GM12865 (cell line): ENCODE measurements at places on chromosomes 13 and 19.

DNA sequence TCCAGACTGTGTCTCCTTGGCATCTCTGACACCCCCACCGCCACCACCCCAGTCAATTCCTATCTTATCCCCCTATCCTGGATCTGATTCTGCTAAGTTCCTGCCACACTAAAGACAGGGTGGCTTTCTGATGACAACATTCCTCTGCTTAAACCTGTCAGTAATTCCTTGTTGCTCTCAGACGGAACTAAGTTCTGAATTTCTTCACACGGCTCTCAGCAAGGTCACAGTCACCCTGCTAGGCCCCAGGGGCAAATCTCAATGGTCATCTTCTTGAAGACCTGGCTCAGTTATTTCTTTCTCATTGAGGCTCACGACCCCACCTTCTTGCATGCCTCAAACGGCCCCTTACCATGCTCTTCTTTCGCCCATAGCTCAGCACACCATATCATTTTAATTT is 7.6 kb downstream of the ALOX5AP start:
- DNase-seq, result no peak

GRCh38 chr13:47945738-47946137 is 55.3 kb downstream of the SUCLA2 start:
- DNase-seq, result no peak

DNA sequence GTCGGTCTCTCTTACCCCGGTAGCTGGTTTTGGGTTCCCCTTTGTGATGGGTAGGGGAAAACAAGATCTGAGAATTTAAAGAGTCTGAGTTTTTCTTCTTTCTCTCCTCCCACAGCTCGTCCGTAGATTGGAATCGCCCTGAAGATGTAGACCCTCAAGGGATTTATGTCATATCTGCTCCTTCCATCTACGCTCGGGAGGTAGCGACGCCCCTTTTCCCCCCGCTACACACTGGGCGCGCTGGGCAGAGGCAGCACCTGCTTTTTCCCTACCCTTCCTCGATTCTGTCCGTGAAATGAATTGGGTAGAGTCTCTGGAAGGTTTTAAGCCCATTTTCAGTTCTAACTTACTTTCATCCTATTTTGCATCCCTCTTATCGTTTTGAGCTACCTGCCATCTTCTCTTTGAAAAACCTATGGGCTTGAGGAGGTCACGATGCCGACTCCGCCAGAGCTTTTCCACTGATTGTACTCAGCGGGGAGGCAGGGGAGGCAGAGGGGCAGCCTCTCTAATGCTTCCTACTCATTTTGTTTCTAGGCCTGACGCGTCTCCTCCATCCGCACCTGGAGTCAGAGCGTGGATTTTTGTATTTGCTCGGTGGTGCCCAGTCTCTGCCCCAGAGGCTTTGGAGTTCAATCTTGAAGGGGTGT is 7.1 kb upstream of the SELENOV start:
- no peak for DNase-seq

- DNase-seq, result no peak
These were observed 15.4 kb upstream of the MAP3K10 start for GRCh38 chr19:40175820-40176219.

DNA sequence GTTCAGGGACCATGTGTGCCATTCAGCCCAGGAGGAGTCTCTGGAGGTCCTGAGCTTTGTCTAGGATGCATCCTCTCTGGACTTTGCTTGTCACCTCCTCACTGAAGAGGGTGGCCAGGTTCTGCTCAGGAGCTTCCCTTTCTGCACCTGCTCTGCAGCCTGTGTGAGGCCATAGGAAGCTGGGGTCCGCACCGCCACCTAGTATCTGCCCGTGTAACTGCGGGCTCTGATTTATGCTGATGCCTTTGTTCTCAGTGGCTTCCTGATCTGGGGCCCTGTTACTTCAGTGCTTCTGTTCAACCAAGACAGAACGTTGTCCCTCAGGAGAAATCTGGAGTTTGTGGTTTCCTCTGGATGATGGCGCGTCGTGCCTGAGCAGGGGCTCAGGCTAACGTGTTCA is 15.5 kb downstream of the ZNF610 start:
- DNase-seq, result no peak

DNA sequence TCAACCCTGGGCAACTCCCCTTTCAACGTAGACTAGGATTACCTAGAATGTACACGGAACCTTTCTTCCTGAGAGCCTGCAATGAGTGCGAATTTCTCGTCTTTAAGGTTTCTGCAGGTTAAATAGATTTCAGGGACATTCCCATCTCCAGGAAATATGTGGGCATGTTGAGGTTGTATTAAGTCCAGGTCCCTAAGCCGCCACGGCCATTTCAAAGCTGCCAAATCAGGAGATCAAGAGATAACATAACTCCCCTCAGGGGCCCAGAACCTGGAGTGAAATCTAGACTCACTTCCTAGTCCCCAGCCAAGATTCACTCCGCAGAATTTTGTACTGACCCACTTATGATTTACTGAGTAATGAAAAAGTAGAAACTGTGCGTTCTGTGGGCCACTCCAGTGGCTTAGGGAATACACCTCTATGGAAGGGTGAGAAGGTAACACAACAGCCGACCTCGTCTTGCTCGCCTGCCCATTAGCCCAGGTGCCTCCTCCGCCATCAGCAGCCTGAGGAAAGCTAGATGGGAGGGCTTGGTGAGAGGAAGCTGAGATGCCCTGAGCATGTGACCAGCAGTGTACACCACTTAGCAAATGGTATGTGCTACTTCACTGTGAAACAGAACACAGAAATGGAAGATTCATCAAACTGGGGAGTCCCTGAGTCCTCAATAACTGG is 98.5 kb upstream of the SOX1 start:
- DNase-seq, result no peak

DNA sequence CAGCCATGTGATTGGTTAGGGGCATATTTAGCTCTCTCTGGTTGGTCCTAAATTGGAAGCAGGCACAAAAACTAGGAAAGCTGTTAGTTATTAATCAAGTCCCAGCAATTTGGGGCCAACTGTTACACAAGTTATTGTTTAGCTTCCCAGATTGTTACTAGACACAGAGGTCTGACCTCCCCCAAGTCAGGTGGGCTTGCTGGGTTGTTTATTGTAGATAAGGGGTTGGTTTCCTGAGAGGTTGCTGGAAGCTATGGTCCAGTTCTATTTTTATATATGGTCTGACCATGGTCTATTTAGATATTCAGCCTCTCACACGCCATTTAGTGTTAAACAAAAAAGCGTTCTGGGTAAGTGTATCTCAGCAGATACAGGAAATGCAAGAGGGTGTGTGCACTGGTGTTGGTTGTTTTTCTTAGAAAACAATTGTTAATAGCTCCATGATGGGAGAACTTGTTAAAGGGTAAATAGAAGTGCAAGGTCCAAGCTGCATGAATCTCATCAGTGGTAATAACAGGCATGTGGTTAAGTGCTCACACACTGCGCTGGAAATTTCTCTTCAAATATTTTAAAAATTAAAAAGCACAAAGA is 150.0 kb downstream of the RAP2A start:
- DNase-seq, result peak; percentile 20

DNA sequence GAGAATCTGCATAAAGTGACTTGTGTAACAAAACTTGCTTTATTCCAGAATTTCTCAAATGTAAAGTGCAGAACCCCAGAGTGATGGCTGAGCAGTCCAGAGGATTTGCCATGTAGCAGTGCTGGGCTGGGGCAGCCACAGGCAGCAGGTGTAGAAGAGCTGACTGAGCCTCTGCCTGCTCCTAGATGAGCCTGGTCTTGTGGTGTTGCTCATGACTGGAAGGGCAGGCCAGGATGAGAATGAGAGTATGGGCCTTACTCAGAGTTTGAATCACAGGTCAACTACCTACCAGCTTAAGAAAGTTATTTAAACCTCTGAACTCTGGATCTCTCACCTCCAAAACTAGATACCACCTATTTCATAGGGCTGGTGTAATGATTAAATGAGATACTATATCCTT is 2.9 kb upstream of the C13orf42 start:
- no peak for DNase-seq

DNA sequence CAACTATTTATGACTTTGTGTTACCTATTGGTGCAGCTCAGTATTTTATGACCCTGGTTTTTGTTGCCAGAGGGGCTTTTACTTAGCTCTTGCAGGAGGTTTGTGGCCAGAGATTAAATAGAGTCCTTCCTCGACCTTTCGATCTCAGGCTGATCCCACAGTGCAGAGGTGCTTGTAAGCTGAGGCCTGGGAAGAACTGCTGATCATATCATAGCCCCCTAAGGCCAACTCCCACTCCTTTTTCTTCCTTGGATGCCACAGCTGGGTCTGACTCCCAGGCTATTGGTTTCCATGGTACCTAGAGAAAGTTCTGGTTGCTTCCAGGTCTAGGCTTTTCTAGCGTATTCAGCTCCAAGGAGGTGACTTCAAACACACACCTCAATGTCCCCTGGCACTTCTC is 324.9 kb downstream of the FOXO1 start:
- no peak for DNase-seq

DNA sequence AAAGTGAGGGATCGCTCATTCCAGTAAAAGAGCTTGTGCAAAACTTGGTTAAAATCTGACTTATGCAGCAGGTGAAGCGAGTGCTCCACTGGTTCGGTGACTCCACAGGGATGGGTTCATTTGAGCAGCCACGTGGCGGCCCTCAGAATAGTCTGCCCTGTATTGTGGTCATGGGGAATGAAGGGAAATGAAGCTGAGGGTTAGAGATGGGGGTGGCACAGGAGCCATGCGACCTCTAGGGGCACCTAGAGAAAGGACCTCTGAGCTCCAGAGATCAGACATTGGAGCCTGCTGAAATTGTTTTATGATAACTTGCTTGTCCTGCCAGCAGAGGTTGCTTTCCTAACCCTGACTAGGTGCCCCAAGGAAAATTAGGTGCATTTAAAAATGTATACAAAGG is 26.6 kb downstream of the CBY2 start:
- peak; percentile 66 for DNase-seq

DNA sequence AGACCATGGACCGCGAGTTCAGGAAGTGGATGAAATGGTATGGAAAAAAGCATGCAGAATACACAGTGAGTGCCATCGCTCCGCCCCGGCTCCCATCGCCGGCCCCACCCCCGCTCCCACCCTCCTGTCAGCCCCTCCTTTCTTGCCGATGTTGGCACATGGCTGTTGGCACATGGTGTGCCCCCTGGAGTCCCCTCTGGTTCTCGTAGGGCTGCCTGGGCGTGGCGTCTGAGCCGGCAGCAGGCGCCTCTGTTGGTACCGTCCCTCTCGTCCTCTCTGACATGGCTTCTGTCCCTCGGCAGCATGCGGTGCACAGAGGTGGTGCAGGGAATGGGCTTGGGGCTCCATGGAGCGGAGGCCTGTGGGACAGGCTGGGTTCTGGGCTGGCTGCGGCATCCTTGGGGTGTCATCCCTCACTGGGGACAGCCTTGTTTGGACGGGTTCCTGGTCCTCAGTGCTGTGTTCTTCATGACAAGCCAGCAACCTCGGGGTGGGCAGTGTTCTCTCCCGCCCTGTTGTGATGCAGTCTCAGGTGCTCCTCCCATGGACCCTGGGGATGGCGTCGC is 30.9 kb downstream of the DOT1L start:
- DNase-seq, result no peak

GRCh38 chr19:35767288-35768081 is 7.9 kb upstream of the ARHGAP33 start:
- DNase-seq, result no peak

- no peak for DNase-seq
These were observed 15.3 kb downstream of the METTL21C start for GRCh38 chr13:102679449-102680132.
